ENCODE measurements at places on chromosomes 5 and 9. TPM values are rescaled to one million over a fixed set of nuclear protein-coding genes. Genes with fewer than 3 reads are reported as not detected.
A peak's percentile ranks its signal among the peaks of the same experiment; 100 is the strongest.

CNTNAP3 gene
- total RNA-seq: 18.9 TPM

NFX1 gene
- 23.7 TPM for total RNA-seq

DNA sequence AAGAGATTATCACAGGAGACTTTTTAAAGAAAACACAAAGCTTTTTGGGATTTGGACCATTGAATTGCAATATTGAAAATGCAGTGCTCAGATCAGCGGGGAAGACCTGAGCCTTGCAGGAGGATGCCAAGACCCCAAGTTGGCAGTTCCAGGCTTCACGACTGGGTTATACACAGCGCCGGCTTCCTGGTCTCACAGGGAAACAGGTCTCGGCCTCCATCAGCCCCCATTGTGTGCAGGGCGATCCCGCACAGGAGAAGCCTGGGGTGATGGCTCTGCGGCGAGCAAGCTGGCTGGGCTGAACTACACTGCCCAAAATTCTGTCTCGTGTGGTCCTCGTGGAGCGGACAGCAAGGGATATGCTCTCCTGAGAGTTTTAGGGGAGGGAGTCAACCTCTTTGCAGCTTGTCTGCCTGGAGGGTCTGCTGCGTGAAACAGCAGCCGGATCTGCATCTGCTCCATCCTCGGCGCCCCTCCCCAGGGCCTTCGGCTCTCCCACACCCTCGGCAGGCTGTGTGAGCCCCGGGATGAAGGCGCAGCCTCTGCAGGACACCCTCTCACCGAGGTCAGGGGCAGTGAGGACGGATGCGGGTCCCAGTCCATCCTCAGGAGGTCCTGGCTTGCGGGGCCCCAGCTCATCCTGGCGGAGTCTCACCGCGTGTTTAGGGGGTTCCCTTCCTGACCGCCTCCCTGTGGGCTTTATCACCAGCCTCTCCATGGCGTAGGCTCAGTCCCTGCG is 60.6 kb downstream of the NSUN2 start:
- no peak overlapping the region for H3K27ac ChIP-seq
- no peak overlapping the region for H3K4me3 ChIP-seq
- H3K27me3 ChIP-seq: no peaks in the 10 kb centered on the region
- H3K4me1 ChIP-seq: peaks cover 9% of the 10 kb centered on the region
- DNase-seq: peak; percentile 52

PCDHB3 gene
- 0.63 TPM for total RNA-seq

DNA sequence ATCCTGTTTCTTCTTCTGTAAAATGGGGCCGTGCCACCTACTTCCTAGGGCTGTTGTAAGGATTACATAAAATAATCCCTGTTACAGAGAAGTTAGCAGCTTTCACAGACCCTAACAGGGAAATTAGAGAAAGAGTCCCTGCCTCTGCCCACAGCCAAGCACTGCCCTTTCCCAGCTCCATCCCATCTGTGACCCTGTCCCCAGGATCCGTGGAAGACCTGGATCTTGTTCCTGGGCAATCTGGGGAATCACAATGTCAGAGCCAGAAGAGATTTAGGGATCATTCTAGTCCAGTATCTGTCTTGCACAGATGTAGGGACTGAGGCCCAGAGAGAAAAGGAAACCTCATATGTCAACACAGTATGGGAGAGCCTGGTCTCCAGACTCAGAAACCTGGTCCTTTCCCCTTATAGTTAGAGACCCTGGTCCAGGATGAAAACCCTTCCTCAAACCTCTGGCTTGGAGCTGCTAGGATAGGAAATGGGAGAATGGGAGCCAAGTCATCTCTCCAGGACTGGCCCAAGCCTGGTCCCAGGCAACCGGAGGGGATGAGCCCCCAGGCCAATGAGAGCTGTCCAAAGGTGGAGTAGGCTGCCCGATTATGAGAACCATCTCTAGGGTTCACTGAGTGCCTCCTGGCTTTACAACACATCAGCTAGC is 12.5 kb downstream of the LHX6 start:
- no peaks in the 10 kb centered on the region for H3K4me1 ChIP-seq
- H3K27me3 ChIP-seq: peaks cover 43% of the 10 kb centered on the region
- no peak for DNase-seq
- no peak overlapping the region for H3K4me3 ChIP-seq
- no peak overlapping the region for H3K27ac ChIP-seq

DNA sequence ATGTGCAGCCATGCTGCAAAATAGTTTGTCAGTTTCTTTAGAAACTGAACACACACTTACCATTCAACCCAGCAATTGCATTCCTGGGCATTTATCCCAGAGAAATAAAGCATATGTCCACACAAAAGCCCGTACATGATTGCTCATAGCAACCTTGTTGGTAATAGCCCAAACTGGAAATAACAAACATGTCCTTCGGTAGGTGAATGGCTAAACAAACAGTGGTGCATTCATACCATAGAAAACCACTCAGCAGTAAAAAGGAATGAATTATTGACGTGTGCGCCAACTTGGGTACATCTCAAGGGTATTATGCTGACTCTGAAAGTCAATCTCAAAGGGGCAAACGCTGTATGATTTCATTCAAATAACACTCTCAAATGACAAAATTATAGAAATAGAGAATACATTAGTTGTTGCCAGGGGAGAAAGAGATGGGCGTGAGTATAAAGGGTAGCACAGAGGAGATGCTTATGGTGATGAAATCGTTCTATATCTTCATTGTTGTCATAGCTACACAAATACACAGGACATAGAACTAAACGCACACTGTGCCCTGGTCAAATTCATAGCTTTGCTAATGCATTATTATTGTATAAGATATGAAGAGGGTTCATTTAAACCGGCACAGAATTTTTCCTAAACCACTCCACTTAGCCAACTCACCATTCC is 58.2 kb downstream of the DRD1 start:
- H3K27ac ChIP-seq: no peak overlapping the region
- H3K27me3 ChIP-seq: no peaks in the 10 kb centered on the region
- no peaks in the 10 kb centered on the region for H3K36me3 ChIP-seq

DMRT1 gene
- not detected for total RNA-seq

- no peaks in the 10 kb centered on the region for H3K36me3 ChIP-seq
- H3K4me1 ChIP-seq: no peaks in the 10 kb centered on the region
- no peaks in the 10 kb centered on the region for H3K27me3 ChIP-seq
- no peak for DNase-seq
- no peak overlapping the region for H3K27ac ChIP-seq
- H3K4me3 ChIP-seq: no peak overlapping the region
Measured at GRCh38 chr5:2556375-2556966, 195.0 kb downstream of the IRX2 start.

GRCh38 chr5:77957516-77957915 is 181.4 kb upstream of the TBCA start:
- no peak overlapping the region for H3K27ac ChIP-seq
- H3K4me3 ChIP-seq: no peak overlapping the region
- peaks cover 6% of the 10 kb centered on the region for H3K27me3 ChIP-seq
- DNase-seq: no peak
- no peaks in the 10 kb centered on the region for H3K4me1 ChIP-seq

SPATA31C1 gene
- total RNA-seq: not detected

DHX29 gene
- 17.5 TPM for total RNA-seq

GRCh38 chr9:124011460-124012301 is at the start of gene LHX2:
TSS of gene LHX2 (plus strand) at chr9:124011768. CDS start at chr9:124012349, 581 bp downstream.
- no peak within 1 kb of the TSS for H3K4me3 ChIP-seq
- H3K36me3 ChIP-seq: no peaks in the 10 kb centered on the region
- peaks cover 56% of the 10 kb centered on the region for H3K4me1 ChIP-seq
- no peak for DNase-seq
- peaks cover 83% of the 10 kb centered on the region for H3K27me3 ChIP-seq

DNA sequence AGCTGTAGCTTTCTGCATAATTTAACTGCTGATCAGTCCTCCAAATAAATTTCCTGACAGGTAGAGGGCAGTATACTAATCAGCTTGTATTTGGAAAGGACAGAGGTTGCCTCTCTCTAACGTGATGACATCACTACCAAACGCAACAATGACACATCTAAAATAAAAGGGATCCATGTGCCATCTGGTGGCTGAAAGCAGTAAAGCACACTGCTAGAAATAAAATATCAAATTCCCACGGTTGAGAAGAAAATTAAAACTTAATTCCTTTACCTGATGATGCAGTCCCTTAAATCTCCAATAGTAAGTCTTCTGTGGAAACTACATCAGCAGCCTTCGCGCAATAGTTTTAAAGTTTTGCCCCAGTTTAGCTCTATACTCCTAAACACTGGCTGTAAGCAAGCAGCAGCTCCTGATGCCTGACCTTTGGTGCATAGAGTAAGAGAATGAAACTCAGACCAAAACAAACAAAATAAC is 54.5 kb downstream of the DIAPH1 start:
- peaks cover 28% of the 10 kb centered on the region for H3K4me1 ChIP-seq
- H3K27me3 ChIP-seq: no peaks in the 10 kb centered on the region

IRX1 gene
- total RNA-seq: not detected

- no peaks in the 10 kb centered on the region for H3K36me3 ChIP-seq
- H3K4me1 ChIP-seq: peaks cover 12% of the 10 kb centered on the region
- DNase-seq: no peak
- no peaks in the 10 kb centered on the region for H3K27me3 ChIP-seq
- H3K4me3 ChIP-seq: no peak overlapping the region
Measured at GRCh38 chr5:111929867-111930266, 172.9 kb upstream of the NREP start.

DNA sequence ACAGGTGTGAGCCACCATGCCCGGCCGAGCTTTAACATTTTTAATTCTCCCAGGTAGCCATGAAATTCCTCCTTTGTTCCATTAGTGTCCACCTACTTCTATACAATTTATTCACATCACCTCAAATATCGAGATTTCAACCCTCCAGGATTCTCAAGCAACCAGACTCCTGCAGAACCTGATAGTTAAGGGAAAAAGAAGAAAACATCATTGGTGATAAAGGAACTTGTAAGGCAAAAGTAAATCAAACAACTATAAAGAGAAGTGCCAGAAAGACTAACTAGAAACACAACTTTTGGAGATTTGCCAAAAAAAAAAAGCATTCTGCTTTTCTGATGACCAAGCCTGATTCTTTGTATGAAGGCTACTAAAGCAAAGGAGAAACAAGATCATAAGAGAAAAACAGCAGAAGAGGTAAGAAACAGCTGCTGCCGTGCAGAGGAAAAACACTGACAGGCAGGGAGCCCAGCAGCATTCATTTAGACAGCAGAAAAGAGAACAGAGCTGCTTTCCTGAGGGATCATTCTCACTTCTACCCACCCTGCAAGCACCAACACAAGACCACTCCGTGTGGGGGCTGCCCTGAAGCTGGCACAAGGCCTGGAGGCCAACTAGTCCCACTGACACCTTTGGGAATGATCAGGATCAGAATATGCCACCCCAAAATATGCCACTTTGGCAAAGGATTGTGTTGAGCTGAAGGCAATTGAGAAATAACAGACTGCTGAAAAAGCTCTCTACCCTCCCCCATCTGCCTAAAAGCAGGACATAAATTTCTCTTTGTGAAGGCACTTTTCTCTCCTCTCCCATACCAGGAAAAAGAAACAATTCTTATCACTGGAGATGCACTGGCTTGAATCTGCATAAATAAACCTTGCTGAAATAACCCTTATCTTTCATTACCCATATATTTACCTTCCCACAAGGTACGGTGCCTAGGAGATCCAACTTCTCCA is 75.1 kb downstream of the ALDH7A1 start:
- no peak overlapping the region for H3K4me3 ChIP-seq
- H3K4me1 ChIP-seq: peaks cover 35% of the 10 kb centered on the region
- no peaks in the 10 kb centered on the region for H3K36me3 ChIP-seq

DNA sequence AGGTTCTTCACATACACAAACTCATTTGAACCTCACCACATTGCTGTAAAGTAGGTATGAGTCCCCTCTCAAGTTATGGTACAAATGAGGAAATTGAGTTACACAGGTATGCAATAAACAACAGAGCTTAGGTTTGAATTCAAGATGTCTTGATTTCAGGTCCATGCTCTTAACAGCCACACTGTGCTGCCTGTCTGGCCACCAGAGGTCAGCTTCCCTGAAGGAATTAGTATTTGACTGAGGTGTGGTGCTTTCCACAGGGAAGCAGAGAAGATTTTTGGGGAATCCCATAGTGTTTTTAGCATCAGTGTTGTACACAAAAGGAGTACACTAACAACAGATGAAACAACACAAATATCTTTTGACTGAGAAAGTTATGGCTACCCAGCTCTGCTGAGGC is 94.4 kb upstream of the ITGA1 start:
- H3K4me3 ChIP-seq: no peak overlapping the region
- no peaks in the 10 kb centered on the region for H3K27me3 ChIP-seq
- no peaks in the 10 kb centered on the region for H3K36me3 ChIP-seq
